ENCODE measurements at places on chromosomes 11 and 22. TPM values are rescaled to one million over a fixed set of nuclear protein-coding genes. Genes with fewer than 3 reads are reported as not detected.

The SLC22A25 gene
- not detected for polyA plus RNA-seq

The PGR gene
- polyA plus RNA-seq = under 0.01 TPM

The F2 gene
- polyA plus RNA-seq = 0.13 TPM

The OR2AG2 gene
- 0.06 TPM for polyA plus RNA-seq

The MAP6 gene
- not detected for polyA plus RNA-seq

The B4GAT1 gene
- 17.4 TPM for polyA plus RNA-seq

The CALCA gene
- polyA plus RNA-seq = not detected

The PANX2 gene
- polyA plus RNA-seq = 0.17 TPM

The MRGPRX3 gene
- not detected for polyA plus RNA-seq

The SYT13 gene
- 2.4 TPM for polyA plus RNA-seq

The CAVIN3 gene
- polyA plus RNA-seq = 24.0 TPM
